ENCODE measurements at places on chromosomes 3 and 15. TPM values are rescaled to one million over a fixed set of nuclear protein-coding genes. Genes with fewer than 3 reads are reported as not detected.

The REC114 gene
- total RNA-seq: 0.20 TPM

The TRH gene
- not detected for total RNA-seq

The NDN gene
- total RNA-seq: 3.1 TPM

GRCh38 chr3:172581757-172582166 is 58.5 kb upstream of the TNFSF10 start:
- no peak for DNase-seq
- H3K27ac ChIP-seq: no peak overlapping the region
- no peaks in the 10 kb centered on the region for H3K4me1 ChIP-seq
- H3K36me3 ChIP-seq: no peaks in the 10 kb centered on the region
- H3K27me3 ChIP-seq: no peaks in the 10 kb centered on the region

DNA sequence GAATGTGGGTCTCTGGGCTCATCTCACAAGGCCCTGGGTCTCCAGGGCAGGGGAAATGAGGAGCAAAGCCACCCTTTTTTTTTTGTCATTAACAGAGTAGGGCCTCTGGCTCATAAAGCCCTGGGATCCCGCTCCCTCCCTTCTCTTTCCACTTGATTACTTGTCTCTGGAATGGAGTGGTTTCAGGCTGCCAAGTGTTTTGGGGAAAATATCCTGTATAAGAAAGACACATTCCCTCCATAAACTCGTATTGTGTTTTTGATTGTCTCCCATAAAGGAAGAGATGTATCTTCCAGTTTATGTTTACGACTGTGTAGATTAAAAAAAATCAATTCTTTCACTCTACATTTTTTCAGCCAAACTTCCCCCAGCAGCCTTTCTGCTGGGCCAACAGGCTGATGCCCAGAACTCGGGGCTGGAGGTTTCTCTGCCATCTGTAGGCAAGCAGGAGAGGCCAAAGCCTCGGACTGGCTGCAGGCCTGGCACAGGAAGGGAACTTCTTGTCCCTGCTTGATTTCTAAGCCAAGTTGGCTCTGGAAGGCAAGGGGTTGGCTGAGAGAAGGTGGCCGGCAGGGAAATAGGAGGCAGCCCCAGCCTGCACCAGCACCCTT is 49.4 kb upstream of the INSYN1 start:
- no peaks in the 10 kb centered on the region for H3K4me1 ChIP-seq
- no peaks in the 10 kb centered on the region for H3K36me3 ChIP-seq
- no peak for DNase-seq
- peaks cover 9% of the 10 kb centered on the region for H3K27me3 ChIP-seq

DNA sequence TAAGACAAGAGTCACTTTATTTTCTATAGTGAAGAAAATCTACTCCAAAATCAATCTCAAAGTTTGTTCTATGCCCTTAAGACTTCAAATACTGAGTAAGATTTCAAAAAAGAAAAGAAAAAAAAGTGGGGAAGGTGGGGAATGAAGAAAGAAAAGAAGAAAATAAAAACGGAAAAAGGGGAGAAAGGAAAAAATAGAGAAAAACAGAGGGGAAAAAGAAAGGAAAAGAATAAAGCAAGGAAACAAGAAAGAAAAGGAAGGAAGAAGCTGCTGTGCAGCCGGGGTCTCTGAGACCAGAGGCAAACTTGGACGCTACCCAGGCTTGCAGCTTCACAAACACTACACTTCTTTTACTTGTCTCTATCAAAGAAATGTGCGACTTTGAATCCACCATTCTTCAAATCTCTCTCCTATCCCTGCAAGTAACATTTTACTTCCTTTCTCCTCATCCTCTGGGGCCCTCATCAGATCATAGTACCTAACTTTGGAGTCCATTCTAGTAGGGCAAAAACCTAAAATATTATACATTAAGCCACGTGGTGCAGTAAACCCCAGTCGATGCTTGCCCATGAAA is 279.8 kb downstream of the FOXP1 start:
- H3K27ac ChIP-seq: no peak overlapping the region
- H3K4me3 ChIP-seq: no peak overlapping the region
- no peaks in the 10 kb centered on the region for H3K27me3 ChIP-seq
- DNase-seq: no peak
- H3K36me3 ChIP-seq: no peaks in the 10 kb centered on the region
- H3K4me1 ChIP-seq: no peaks in the 10 kb centered on the region

DNA sequence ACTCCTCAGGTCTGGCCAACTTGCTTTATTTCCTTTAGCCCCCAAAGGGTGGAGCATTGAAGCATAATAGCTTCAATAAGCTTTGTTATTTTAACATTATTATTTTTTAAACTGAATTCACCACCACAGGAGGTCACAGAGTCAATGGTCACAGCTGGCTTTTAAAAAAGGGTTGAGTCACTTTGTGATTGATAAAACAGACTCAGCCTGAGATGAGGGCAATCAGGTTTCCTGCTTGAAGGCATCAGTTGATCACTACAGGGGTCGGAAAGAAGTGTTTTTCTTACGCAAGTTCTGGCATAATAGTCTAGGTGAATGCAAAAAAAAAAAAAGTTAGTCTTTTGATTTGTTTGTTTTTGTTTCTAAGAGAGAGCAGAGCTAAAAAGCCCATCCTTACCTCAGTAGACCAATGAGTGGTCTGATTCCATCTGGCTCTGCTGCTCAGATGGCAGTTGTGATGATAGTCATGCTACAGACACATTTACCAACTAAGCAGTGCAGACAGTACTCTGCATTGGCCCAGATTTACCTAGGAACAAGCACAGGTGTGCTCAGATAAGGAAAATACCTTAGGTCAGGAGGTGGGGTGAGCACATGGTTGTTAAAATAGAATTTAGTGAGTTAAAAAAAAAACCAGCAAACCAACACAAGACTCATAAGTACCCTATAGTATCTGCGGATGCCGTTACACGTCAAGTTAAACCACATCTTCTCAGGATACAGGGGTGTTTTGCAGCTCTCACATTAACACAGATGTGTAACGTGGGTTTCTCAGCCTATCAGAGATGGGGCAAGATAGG is 22.6 kb downstream of the ZNF80 start:
- no peak overlapping the region for H3K4me3 ChIP-seq
- DNase-seq: no peak
- H3K27me3 ChIP-seq: no peaks in the 10 kb centered on the region
- H3K36me3 ChIP-seq: no peaks in the 10 kb centered on the region
- H3K27ac ChIP-seq: no peak overlapping the region

DNA sequence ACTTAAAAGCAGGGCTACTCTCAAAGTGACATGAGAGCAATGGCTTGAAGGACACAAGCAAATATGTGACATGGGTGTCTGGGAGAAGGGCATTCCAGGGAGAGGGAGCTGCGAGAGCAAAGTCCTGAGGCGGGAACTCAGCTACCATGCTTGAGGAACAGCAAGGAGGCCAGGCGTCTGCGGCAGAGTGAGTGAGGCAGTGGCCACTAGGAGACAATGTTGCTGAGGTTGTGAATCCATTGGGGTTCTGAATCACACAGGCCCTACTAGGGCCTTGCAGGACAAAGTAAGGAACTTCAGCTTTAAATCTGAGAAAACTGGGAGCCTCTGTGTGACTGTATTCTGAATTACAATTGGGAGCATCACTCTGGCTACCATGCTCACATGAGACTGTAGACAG is 94.1 kb upstream of the PRICKLE2 start:
- no peak overlapping the region for H3K27ac ChIP-seq
- H3K27me3 ChIP-seq: no peaks in the 10 kb centered on the region
- no peaks in the 10 kb centered on the region for H3K4me1 ChIP-seq
- no peak for DNase-seq

DNA sequence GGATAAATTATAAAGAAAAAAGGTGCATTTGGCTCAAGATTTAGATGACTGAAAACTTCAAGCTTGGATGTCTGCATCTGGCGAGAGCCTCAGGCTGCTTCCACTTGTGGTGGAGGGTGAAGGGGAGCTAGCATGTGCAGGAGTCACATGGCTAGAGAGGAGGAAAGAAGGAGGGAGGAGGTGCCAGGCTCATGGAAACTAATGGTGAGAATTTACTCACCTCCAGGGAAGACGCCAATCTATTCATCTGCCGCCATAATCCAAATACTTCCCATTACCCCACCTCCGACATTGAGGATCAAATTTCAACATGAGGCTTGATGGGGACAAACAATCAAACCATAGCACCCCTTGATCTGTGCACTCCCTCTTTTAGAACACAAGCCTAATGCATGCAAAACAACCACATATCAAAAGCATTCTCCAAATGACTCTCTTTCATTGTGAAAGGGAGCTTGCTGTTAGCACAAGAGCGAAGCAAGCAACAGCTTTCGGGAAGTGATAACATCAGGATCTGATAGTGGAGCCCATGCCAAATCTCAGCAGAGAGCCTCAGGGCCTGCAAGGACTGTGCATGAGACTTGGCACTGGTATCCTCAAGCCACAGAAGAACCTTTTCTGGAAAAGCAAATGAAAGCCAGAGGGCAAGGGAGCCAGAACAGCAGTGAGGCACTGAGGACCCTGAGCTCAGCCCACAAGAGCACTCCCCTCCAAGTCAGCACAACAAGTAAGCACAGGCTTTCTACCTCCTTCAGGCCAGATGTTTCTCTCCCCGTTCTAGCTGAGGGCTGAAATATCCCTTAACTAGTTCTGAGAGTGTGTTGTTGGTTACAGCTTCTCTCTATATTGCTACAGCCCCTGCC is 50.2 kb upstream of the THBS1 start:
- H3K27me3 ChIP-seq: no peaks in the 10 kb centered on the region
- H3K36me3 ChIP-seq: no peaks in the 10 kb centered on the region
- H3K4me1 ChIP-seq: no peaks in the 10 kb centered on the region
- H3K27ac ChIP-seq: no peak overlapping the region
- no peak for DNase-seq

- H3K36me3 ChIP-seq: no peaks in the 10 kb centered on the region
- H3K27me3 ChIP-seq: peaks cover 18% of the 10 kb centered on the region
Measured at GRCh38 chr15:98650417-98651035, 2.2 kb downstream of the IGF1R start.

DNA sequence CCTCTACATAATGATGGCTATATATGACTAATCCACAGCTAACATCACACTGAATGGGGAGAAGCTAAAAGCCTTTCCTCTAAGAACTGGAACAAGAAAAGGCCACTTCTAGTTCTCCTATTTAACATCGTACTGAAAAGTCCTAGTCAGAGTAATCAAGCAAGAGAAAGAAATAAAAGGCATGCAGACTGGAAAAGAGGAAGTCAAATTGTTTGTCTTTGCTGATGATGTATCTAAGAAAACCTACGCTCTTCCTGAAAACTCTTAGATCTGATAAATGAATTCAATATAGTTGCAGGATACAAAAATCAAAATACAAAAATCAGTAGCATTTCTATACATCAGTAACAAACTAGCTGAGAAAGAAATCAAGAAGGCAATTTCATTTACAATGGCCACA is 116.9 kb downstream of the TP63 start:
- H3K4me1 ChIP-seq: no peaks in the 10 kb centered on the region
- no peak overlapping the region for H3K27ac ChIP-seq
- no peak overlapping the region for H3K4me3 ChIP-seq

GRCh38 chr3:37536840-37537239 is 324.8 kb upstream of the CTDSPL start:
- H3K27me3 ChIP-seq: peaks cover 60% of the 10 kb centered on the region
- no peaks in the 10 kb centered on the region for H3K4me1 ChIP-seq
- H3K36me3 ChIP-seq: no peaks in the 10 kb centered on the region

DNA sequence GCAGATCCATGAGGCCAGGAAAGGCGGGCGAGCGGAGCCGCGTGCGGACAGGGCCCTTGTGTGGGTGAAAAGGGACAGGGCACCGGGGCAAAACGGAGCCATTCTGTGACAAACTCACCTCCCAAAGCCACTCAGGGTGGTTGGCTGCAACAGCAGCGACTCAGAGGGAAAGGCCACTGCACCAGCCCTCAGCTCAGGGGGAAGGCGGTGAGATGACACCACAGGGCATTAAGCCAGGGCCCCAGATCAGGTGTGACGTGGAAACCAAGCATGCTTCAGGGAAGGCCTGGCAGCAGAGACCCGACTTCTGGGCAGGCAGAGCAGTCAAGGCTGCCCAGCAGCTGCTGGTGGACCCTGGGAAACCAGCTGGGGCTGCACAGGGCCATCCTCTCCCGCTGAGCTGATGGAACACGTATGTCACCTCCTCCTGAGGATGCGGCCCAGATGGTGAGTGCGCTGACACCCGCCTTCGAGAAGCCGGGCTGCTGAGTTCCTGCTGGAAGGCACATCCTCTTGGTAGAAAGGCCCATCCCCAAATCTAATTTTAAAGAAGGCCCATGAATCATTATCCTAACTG is 82.3 kb downstream of the CHSY1 start:
- peaks cover 34% of the 10 kb centered on the region for H3K4me1 ChIP-seq
- no peaks in the 10 kb centered on the region for H3K36me3 ChIP-seq
- DNase-seq: no peak
- H3K27ac ChIP-seq: no peak overlapping the region
- no peaks in the 10 kb centered on the region for H3K27me3 ChIP-seq
- no peak overlapping the region for H3K4me3 ChIP-seq

DNA sequence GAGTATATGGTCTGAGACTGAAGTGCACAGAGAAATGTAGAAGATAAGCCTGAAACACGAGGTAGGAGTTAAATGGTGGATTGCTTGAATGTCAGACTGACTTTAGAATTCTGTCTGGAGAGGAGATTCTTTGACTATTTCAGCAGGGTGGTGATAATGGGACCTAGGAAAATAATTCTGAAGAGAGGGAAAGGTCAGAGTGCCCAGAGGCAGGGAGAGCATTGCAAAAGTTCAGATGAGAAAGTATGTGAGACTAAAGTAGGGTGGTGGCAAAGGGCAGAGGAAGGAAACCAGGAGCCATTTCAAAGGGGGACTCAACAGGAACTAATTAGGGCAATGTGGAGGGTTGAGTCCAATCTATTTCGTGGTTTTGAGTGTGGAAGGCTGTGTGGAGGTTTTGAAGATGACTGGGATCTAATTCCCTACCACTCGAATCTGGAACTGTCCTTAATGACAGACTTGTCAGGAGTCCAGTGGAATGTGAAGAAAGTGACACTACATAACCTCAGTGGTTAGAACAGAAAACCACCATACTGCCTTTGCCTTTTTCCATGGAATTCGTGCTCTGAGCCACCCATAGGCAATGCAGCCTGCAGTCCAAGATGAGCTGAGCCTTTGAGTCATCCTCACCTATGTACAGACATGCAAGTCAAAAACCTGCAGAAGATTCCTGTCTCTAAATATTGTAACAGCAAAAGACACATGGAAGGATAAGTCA is 16.1 kb downstream of the CPOX start:
- no peak for DNase-seq
- peaks cover 54% of the 10 kb centered on the region for H3K36me3 ChIP-seq
- H3K27me3 ChIP-seq: no peaks in the 10 kb centered on the region
- H3K4me1 ChIP-seq: peaks cover 8% of the 10 kb centered on the region

DNA sequence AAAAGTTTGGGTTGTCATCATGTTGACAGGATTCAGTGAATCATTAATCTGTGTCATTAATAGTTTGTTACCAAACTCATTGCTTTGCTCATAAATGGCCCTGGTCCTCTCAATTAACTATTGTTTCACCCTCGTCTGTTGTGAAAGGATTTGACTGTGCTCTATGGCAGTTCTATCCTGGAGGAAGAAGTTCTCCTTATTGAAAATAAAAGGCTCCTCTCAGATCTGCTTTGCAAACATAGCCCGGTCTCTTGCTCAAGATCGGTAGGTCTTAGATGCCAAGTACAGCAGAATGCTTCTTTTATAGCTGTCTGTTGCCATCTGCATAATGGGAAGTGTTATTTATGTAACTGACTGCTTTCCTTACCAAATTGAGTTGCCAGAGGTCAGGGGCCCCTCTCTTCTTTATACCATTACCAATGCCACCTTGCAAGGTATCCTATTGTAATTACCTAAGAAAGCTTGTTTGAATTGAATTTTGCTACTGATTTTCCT is 146.5 kb downstream of the EBLN2 start:
- no peak overlapping the region for H3K27ac ChIP-seq
- no peaks in the 10 kb centered on the region for H3K36me3 ChIP-seq
- no peaks in the 10 kb centered on the region for H3K4me1 ChIP-seq

GRCh38 chr3:99639579-99639978 is 1.2 kb downstream of the COL8A1 start:
- DNase-seq: no peak
- no peak overlapping the region for H3K27ac ChIP-seq
- H3K4me3 ChIP-seq: no peak overlapping the region
- H3K36me3 ChIP-seq: no peaks in the 10 kb centered on the region

All from K562 (cell line).